T-helper 1 cell (primary cell): ENCODE measurements at places on chromosomes 13 and 19.

- DNase-seq = peak; percentile 88
These were observed at the start of gene LMTK3 for GRCh38 chr19:48511800-48512503. TSS of gene LMTK3 (minus strand) at chr19:48511835. CDS start at chr19:48511576, 259 bp downstream.

DNA sequence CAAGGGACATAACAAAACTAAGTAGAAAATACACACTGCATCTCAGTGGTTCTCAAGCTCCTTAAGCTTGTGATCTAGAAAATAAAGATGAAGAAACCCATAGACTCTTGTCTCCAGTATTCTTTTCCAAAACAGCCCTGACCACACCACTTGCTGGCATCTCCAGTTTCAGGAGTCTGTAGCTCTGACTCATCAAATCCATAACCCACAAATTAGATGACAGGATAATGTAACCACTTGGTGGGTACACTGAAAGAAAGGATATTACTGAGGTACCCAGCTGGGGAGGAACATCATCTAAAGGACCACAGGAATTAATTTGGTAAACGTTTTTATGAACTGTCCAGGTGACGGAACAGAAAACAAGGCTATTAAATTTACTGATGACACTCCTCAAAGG lies 214.7 kb downstream of the VWA8 start:
- DNase-seq = no peak

DNA sequence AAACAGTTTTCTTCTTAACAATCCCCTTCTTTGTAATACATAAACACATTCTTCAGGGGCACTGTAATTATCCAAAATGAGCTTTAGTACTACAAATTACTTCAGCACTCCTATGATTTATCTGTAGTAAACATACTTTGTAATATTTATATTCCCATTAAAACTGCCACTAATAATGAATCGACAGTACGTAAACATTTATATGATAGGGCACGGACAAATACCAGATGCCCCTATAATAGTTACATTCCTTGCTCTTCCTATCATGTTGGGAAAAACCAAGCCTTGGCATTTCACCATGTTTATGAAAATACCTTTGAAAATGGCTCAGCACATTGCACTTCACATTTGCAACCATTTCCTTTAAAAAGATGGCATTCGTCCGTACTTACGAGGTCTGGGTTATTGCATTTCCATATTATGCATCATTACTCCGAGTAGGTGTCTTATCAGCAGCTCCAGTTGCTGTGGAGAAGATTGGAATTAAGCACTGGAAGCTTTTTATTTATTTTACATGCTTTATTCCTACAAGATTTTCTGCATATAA lies 1043.4 kb downstream of the DIAPH3 start:
- DNase-seq = no peak

DNA sequence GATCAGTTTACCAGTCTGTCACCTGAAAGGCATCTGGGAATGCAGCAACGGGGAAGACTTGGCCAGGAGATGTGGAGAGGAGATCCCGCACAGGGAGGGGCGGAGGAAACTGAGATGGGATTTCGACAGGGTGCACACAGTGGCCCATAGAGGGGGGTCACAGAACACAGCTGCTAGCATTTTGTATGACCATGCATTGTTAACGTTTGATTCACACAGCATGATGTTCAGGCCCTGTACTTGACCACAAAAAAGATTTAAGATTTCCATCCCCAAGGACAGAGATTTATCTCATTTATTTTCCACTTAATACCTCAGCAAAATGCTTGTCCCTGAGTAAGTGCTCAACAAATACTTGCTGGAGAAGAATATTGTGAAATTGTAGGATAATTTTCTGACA lies 63.2 kb downstream of the RAB20 start:
- DNase-seq = no peak

- no peak for DNase-seq
These were observed 554.6 kb downstream of the RFC3 start for GRCh38 chr13:34372581-34372980.

GRCh38 chr13:21435687-21436151 lies 23.4 kb downstream of the ZDHHC20 start:
- DNase-seq = peak; percentile 85

DNA sequence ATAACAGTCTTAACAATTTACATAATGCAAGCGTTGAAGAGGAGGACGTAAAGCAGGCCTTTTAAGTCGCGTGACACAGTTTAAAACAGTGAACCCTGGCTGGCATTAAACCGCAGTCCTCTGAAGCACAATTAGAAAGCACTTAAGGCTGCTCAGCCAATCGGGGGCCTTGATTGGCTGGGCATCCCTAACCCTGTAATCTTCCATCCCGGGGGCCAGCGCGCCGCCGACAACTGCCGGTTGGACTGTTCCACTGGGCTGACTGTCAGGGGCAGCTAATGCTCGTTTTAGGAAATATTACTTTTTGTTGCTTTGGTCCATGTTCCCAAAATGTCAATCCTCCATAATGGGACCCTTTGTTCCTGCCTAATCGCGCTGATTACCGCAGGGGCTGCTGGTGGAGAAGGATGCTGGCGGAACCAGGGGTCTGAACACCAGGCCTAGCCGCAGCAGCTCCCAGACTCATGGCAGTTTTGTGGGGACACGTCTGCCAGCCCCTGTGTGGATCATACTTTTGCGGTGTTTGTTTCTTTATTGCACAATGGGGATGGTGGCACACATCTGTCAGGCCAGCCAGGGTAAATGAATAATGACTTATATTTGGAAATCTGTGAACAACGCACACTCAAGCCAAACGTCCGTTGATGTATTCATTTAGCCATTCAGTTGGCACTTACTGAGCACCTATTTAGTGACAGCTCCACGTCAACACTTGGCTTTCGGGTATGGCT lies 127.1 kb upstream of the SPACA7 start:
- DNase-seq = no peak

DNA sequence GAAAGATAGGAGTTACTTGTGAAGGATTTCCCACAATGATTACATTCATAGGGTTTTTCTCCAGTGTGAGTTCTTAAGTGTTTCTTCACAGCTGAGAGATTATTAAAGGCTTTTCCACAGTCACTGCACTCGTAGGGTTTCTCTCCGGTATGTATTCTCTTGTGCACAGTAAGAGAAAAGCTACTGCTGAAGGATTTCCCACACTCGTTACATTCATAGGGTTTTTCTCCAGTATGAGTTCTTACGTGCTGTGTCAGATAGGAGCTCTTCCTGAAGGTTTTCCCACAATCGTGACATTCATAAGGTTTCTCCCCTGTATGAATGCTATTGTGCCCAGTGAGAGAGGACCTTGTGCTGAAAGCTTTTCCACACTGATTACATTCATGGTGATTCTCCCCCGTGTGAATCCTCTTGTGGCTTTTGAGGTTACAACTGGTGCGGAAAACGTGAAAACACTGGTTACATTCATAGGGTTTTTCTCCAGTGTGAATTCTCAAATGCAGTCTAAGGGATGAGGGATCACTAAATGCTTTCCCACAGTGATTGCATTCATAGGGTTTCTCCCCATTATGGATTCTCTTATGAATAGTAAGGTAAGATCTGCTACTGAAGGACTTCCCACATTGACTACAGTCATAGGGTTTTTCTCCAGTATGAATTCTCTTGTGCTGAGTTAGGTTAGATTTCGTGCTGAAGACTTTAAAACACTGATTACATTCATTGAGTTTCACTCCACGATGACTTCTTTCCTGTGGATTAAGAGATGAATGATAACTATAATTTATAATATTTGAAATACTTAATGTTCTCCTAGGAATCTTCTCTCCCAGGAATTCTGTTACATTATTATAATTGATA lies 20.6 kb downstream of the ZNF558 start:
- no peak for DNase-seq

GRCh38 chr13:73364736-73365135 lies 305.9 kb downstream of the KLF5 start:
- DNase-seq = no peak

- DNase-seq = no peak
These were observed 112.3 kb upstream of the FBXL3 start for GRCh38 chr13:77139306-77139705.

DNA sequence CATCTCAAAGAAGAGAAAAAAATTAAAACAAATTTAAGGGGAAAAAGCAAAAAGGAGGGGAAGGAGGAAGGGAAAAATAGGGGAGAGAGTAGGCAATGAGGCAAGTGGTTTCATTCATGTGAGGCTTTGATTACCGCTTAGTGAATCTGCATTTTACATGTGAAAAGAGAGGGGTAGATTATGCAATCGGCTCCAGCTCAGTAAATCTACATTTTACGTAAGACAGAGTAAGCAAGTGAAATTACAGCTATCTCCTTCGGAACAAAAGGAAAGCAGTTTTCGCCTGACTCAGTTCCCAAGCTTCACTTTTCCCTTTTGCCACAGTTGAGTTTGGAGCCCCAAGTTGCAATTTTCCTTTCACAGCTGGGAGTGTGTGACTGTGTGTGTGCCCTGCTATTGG lies 16.0 kb upstream of the OLFM2 start:
- no peak for DNase-seq
